Prostate gland (tissue), 2 donors: ENCODE measurements at places on chromosomes 7 and 10. TPM values are rescaled to one million over a fixed set of nuclear protein-coding genes. Genes with fewer than 3 reads are reported as not detected.
A peak's percentile ranks its signal among the peaks of the same experiment; 100 is the strongest.

Gene KLHL7
- total RNA-seq = 18.1 TPM

Gene IDI2
- not detected for total RNA-seq

Gene NXPH1
- not detected for total RNA-seq

Gene VPS37D
- total RNA-seq = 6.0 TPM

Gene SERPINE1
- 24.4 TPM for total RNA-seq

Gene MSMB
- 1,381 TPM for total RNA-seq

Gene LRRC61
- 34.4 TPM for total RNA-seq

Gene TFEC
- total RNA-seq = 0.32 TPM

Gene PPP1R17
- total RNA-seq = not detected

Gene OAT
- total RNA-seq = 86.3 TPM

Gene HYAL4
- not detected for total RNA-seq

Gene LRIT1
- not detected for total RNA-seq

Gene ARID5B
- total RNA-seq = 90.1 TPM

Gene CLDN3
- total RNA-seq = 176 TPM

Gene ZP3
- total RNA-seq = 0.80 TPM

GRCh38 chr7:44084701-44085100, 2.4 kb upstream of the POLM start:
- DNase-seq = no peak

DNA sequence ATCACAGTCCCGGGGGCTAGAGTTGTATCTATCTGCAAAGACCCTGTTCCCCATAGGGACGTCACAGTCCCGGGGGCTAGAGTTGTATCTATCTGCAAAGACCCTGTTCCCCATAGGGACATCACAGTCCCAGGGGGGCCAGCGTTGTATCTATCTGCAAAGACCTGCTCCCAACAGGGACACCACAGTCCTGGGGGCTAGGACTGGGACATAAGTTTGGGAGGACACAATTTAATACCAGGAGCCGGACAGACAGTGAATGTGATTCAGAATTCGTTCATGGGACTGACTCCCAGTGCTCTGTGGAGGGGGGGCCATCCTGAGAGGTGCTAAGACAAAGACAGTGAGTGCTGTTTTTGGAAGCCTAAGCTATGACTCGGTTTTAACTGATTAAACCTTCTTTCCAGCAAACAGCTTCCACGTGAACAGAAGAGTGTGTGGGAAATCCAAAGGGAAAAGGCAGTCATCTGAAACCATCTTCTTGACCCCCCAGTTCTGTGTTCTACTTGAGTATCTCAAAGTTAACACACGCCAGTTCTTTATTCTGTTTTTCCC, 153.0 kb downstream of the DIP2C start:
- no peak for DNase-seq

DNA sequence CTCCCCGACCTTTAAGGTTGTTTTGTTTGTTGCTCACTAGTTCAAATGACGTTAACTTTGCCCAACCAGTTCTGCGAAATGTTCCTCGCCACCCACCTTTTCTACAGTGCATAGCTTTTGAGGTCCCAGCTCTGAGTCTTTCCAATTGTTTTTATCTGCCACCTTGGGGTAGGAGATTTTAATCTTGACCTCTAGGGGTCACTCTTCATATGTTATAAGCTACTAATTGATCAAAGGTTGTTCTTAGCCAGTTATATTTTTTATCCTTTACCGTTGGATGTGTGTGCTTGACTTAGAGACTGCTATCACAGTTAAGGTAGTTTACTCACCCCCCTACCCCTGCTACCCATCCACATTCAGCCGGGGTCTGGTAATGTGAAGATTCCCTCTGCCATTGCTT, 372.4 kb downstream of the SUGCT start:
- DNase-seq = no peak

- peak; percentile 48 for DNase-seq
These were observed 466.1 kb upstream of the NRP1 start for GRCh38 chr10:33800545-33800944.

DNA sequence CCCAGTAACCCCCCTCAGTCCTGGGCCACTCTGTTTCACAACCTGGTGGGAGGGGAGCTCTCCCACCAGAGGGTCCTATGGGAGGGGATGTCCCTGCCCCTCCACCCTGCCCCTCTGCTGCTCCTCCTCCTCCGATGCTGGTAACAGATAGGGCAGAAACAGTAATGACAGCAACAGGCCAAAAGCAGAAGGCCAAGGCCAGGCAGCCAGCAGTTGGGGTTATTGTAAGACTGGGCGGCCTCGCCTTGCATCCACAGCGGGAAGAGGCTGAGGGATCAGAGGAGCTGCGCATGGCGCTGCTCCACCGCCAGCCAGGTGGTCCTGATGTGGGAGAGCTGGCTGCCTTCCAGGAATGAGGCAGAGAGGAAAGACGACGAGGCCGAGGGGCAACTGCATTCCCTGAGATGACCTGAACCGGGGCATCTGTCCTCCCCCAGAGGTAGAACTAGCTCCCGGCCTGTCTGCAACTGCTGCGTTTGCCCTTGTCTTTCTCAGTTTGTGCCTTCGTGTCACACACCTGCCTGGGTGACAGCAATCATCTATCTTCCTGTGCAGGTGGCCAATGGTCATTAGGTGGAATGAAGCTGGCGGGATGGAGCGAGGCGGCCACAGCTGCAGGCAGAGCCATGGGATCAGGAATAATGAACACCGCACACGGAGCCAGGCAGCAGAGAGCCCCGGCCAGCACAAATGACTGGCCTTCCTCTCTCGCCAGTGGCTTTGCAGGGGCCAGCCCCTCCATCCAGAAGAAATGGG, 54.0 kb upstream of the CACUL1 start:
- DNase-seq = no peak

DNA sequence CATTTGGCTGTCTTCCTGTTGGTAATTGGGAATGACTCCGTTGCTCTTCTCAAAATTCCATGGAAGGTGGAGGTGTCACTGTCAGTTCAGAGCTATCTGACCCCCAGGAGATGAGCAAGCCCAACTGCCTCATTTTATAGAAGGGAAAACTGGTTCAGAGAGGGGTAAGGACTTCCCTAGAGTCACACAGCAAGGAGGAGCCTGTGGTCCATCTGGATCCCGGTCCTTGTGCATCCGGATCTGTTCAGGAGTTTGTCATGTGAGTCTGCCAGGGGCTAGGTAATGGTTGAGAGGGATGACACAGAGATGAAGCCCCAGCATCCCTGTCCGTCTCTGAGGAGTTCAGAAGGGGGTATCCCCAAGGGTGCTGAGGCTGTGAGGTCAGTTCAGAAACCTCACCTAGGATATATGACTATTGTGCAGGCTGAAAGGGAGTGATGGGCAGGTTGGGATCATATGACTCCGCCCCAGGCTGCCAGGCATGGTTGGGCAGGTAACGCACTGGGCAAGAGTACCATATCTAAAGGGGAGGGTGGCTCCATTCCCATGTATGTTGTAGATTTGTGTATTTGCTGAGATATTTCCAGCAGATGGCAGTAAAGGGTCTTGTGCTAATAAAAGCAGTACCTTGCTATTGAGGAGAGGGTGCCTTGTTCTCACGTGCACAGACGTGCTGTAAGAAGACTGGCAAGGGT, 16.0 kb upstream of the SLC29A3 start:
- no peak for DNase-seq

DNA sequence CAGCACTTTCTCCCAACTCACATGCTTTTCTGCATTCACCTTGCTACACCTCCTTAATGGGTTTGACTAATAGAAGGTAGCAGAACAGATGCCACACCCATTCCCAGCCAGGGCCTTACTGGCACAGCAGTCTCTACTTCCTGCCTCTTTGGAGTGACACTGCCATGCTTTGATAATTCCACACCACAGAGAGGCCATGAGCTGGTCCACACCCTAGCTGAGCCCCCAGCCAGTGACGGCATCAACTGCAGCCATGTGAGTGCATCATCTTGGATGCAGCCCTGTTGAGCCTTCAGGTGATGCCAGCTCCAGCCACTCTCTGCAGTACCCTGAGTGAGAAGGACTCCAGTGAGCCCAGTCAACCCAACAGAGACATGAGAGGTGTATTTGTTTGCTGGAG, 27.5 kb upstream of the EZH2 start:
- no peak for DNase-seq

- peak; percentile 10 for DNase-seq
These were observed 82.7 kb downstream of the FAM204A start for GRCh38 chr10:118259288-118259906.

DNA sequence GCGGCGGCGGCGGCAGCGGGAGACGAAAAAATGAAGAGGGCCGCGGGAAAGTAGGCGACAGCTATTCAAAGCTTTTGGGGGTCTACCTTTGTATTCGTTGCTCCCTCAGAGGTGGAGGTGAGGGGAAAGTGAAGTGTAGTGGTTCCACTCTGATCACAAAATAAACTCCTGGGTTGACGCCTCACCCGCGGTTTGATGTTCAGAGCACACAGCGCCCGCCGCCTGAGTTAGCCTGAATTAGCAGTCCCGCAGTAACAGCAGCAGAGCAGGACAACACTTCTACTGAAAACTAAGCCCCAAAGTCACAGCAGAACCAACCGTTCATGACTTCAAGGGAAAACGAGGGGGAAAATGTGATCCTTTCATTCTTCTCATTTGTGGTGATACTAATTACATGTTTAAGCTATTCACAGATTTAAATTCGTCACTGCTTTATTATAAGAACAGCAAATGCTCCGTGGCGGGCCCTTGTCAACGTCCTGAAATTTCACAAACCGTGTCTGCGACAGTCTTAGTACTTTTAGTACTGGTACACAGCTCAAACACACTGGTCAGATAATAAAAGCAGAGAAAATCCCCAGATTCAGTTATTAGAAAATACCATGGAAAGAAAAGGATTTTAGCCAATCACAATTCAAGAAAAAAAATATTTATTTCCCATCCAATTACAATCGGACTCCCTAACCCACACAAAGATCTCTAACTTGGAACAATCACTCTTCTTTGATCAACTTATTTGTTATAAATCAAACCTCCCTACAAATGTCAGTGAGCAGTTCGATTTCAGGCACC, 563 bp upstream of the JMJD1C start:
- peak; percentile 64 for DNase-seq

GRCh38 chr10:88033793-88034192, 170.4 kb downstream of the PTEN start:
- DNase-seq = no peak

GRCh38 chr10:131561897-131562296, 250.4 kb upstream of the TCERG1L start:
- no peak for DNase-seq

DNA sequence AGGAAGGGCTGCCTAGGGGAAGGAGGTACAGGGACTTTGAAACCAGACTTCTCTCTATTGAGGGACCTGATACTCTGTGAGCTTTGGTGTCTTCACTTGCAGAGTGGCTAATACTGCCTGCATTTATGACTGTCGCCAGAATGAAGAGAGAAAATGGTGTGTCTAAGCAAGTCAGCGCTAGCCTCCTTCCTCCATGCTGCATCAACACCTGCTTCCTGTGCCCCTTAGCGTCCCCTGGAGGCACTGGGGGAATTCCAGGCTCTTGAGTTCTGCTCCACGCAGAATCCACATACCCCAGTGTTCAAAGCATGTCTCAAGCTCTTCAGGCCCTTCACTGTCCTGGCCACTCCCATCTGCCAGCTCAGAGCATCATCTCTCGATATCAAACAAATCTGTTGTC, 140.5 kb downstream of the PKD1L1 start:
- no peak for DNase-seq

GRCh38 chr10:88227342-88228018, 355.6 kb downstream of the RNLS start:
- no peak for DNase-seq

DNA sequence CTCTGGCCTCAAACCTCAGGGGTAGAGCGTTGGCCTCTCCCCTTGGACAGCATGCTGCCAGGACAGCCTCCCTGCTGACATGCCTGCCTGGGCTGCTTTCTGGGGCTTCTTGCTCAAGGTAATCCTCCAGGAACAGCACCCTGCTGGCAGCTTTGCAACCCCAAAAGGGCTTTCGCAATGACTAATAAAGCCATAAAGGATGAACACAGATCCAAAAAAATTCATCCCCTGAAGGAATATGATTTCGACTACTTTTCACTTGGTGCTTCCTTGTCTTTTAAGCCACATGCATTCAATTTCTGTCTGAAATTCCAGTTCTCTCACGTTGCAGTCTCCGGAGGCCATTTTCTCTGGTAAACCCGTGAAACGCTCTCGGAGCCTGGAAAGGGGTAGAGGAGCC, 15.1 kb upstream of the SH3PXD2A start:
- DNase-seq = peak; percentile 62

- no peak for DNase-seq
These were observed 810.2 kb downstream of the PCDH15 start for GRCh38 chr10:53990799-53991238.

DNA sequence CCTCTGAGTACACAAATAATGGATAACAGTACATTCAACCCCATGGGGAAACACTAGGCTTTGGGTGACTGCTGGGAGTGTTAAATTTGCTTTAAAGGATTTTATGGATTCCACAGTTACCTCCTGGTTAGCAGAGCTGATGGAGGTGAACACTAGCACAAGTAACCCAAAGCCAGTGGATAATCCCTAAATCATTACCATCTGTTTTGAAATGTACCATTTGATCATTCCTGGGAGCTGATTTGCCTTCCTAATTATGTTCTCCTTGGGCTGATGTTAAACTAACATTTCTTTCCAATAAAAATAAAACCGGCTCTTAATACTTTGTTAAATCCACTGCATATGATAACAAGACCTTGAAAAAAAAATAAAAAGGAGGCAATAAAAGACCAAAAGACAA, 493.9 kb downstream of the PLXNA4 start:
- DNase-seq = no peak

- DNase-seq = no peak
These were observed 161.8 kb upstream of the MTPN start for GRCh38 chr7:136138991-136139390.

DNA sequence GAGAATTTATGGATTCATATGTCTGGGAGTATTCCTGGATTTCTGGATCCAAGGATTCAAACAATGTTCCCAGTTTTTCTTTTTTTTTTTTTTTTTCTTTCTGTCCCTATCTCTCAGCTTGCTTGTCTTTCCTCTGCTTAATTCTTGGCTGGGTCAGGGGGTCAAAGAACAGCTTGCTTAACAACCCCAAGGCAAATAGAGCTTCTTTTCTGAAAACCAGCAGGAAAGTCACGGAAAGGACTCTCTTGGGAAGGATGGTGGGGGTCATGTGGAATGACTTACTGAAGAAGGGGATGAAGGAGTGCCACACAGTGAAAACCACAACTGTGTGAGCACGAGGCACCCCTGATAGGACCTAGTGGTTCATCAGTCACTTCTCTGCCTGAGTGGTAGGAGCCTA, 36.1 kb downstream of the GRK5 start:
- no peak for DNase-seq

DNA sequence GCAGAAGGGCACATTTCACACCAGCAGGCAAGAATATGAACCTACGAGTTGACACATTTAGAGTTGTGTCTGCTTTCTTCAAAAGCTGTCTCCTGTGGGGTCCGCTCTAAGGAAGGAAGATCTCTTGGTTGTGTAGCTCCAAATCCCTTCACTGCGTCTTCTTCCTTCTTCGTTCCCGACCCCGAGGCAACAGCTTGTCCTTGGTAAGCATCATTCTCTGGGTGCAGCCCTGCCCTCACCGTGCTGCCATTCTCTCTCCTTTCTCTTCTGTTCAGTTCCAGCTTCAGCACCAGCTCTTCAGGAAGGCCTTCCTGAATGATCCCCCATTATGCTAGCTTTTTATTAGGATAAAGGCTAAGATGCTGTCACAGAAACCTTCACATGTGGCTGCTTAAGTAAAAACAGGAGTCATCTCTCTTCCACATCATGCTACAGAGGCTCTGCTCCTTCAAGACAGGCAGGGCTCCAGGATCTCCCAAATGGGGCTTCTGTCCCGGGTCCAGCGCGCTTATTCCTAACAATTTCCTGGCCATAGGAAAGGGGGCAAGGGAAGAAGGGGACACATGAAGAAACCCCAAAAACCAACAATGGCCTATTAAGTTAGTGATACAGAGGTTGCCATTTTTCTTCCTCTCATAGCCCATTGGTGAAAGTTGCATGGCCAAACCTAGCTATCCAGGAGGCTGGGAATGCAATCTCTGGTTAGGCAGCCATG, 52.2 kb upstream of the SHH start:
- no peak for DNase-seq
